Muscle of leg (tissue), 16 donors: ENCODE measurements at places on chromosomes 2 and 18. TPM values are rescaled to one million over a fixed set of nuclear protein-coding genes. Genes with fewer than 3 reads are reported as not detected.

Gene FEV
- not detected for total RNA-seq

Gene CRYBA2
- total RNA-seq, result not detected

Gene MBD1
- total RNA-seq, result 40.8 TPM

Gene ESPNL
- total RNA-seq, result 2.9 TPM

Gene NDC80
- total RNA-seq, result 12.5 TPM

Gene SIX2
- total RNA-seq, result 3.3 TPM

DNA sequence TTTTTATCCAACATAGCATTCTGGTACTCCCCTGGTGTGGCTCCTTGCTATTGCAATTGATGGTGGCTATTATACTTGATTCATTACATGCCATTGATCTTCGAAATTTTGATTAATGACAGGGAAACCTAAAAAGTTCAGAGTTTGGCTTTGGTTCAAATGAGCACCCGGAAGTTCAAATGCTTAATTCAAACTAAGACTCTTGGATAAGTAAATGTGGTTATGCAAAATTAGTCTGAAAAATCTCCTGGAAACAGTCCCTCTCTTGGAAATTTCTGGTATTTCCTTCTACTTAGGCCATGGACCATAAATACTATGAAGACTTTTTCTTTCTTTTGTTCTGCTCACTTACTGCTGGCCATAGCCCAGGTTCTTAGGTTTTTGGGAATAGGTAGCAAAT, 65.3 kb upstream of the SMIM21 start:
- no peak for DNase-seq

DNA sequence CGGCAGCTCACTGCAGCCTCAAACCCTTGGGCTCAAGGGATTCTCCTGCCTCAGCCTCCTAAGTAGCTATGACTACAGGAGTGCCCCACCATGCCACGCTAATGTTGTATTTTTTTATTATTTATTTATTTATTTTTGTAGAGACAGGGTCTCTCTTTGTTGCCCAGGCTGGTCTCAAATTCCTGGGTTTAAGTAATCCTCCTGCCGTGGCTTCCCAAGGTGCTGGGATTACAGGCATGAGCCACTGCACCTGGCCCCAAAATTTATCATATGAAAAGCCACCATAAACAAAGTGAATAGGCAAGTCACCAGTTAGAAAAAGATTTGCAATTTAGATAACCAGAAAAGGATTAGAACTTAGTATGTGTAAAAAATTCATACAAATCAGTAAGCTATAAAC, 138.6 kb upstream of the NCK2 start:
- DNase-seq, result no peak

GRCh38 chr2:30577151-30577550, 130.1 kb downstream of the LCLAT1 start:
- no peak for DNase-seq

DNA sequence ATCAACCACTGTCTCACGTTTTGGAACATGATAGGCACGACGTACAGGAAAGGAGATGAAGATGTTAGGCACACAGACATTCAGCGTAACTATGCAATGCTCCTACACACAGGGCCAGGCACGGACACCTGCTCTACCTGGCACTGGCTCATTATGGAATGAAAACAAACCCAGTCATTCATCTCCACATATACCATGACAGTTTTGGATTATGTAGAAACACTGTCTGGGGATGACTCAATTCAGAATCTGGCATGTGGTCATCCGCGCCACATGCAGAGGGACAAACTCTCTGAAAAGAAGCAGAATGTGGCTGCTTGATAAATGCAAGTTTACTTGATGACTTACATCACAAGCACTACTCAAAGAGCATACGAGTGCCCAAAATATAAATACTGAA, 29.5 kb upstream of the NFU1 start:
- no peak for DNase-seq

DNA sequence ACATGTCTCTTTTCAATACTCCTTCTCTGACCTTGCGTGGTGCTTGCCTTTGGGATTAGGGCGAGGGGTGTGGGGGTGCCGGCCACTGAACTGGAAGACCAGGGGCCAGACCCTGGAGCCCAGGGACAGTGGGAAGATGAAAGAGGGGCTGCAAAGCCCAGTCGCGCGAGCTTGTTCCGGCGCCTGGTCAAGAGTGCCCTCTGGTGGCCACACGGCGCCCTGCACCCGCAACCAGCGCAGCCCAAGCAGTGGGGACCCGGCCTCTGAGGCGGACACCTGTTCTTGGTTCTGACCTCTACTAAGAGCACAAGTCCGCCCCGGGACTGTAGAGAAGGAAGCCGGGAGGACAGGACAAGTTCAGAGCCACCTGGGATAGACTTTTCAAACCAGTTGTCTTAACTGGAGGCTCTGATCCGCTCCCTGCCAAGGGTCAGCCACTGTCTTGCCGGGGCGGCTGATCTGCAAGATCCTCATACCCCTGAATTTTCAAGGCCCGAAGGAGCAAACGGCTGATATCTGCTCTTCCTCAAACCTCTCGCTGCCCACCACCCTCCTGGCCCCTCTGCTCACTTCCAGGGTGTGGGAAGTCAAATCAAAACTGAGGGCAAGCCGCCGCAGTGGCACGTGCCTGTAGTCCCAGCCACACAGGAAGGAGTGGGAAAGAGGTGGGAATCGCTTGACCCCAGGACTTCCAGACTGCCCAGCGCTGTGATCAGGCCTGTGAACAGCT, 14.9 kb upstream of the MSH6 start:
- DNase-seq, result peak; percentile 56
